ENCODE measurements at places on chromosomes 12 and 14.

DNA sequence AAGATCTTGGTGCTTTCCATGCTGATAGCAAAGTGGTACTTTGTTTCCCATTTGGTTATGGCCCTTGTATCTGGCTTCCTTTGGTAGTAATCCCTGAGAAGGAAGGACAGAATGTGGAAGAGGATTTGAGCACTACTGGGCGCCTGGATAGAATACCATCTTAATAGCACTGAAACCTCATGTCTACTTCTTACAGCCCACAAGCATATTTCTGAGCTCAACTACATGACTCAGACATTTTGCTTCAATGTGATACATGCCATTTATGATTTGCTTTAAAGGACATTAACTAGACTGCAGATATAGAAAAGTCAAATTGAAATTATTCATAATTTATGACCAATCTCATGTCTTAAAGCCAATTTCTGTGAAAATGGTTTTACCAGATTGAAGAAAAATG, 80.4 kb downstream of the LIN7A start:
- no peak for DNase-seq

GRCh38 chr12:126139355-126139754, 1074.1 kb downstream of the AACS start:
- DNase-seq: no peak

DNA sequence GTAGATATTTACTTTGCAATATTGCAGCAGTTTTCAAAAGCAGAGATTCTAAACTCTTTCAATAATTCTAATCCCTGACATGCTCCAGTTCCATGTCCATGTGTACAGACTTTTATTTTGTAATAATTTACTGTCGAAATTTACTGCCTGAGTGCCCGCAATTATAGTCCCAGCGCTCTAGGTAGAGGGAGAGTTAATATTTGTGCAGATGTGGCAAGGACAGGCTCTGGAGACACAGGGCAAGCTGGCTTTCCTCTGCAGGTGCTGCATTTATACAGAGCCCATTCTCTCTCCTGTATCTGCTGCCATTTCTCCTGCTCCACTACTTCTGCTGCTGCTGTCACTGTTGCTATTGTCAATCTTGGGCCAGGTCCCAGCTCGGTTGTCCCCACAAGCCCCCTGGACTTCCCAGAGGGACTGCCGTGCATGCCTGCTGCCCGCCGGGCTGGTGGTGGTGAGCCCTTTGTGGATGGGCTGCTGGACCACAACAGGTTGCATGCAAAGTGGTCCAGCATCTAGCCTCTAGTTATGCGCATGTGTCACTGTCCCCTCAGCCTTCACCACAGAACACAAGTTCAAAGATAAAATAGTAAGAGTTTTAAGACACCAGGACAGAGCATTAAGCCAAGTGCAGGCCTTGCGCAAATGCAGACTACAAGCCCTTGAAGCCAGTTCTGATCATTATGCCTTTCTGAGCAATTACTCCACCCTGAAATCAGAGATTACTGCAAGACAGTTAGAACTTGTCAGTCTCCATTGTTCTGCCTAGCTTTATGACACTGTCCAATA, 40.8 kb upstream of the CSRP2 start:
- DNase-seq: no peak

- no peak for DNase-seq
Measured at GRCh38 chr14:63406333-63406732, 87.6 kb upstream of the GPHB5 start.

GRCh38 chr14:104650057-104650980, 39.1 kb upstream of the INF2 start:
- DNase-seq: no peak

- no peak for DNase-seq
Measured at GRCh38 chr14:66046035-66046434, 440.1 kb upstream of the CCDC196 start.

- no peak for DNase-seq
Measured at GRCh38 chr12:2513141-2514037, 281.4 kb upstream of the FKBP4 start.

- DNase-seq: peak; percentile 43
Measured at GRCh38 chr12:91109148-91109564, 2.1 kb downstream of the LUM start.

GRCh38 chr12:105613887-105614286, 283.4 kb downstream of the C12orf75 start:
- DNase-seq: no peak

GRCh38 chr14:70254476-70254961, 65.8 kb upstream of the SLC8A3 start:
- DNase-seq: no peak

DNA sequence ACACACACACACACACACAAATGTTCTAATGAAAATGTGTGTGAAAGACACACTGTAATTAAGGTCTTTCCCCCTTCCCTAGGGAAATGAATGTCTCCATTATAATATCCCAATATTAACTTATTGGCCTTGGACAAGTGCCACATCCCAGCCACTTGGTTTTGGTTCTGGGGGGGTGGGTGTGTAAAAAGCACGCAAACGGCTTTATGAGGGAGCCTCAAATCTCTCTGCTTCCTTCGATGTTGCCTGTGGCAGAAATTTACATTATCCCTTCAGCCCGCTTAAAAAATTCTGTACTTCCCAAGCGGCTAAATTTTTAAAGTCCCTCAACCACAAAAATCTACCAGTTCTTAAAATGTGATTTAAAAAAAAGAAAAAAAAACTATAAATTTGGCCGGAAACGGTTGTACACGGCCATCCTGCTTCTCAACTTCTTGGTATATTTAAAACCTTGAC, 432 bp downstream of the C14orf93 start:
- no peak for DNase-seq
